ENCODE measurements at places on chromosomes 12 and 14.

- no peak for DNase-seq
Measured at GRCh38 chr14:68548194-68549076, 244.4 kb downstream of the ZFP36L1 start.

DNA sequence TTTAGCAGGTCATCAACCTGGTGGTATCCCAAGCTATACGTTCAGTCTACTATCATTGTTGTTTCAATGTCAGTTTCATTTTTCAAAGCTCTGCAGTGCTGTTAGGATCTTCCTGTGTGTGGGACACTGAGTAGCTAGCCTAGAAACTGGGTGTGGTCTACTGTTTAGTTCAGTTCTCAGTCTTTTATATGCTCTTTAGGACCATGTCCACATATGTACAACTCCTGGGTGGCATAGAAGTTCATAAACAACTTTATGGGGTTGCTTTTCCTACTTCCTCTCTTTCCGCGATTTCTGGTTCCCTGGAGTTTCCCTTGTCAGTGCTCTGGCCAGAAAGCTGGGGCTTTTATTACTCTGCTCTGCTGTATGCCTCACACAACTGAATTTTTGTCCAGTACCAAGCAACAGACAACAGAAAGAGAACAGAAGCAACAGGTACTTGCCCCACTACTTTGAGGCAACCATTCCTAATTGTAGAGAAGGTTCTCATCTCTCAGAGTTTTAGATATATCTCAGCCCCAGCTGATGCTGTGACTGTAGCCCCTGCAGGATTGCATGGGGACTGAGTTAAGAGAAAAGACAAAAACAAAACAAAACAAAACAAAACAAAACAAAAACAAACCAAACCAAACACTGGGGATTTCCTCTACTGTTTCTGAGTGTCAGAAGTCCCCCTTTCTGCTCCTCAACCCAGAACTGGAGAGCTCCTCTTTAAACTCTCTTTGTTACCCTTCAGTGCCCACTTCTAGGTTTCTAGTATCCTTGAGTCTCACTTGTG is 30.3 kb downstream of the MIS18BP1 start:
- no peak for DNase-seq

- no peak for DNase-seq
Measured at GRCh38 chr14:100755649-100756048, 29.0 kb downstream of the DLK1 start.

DNA sequence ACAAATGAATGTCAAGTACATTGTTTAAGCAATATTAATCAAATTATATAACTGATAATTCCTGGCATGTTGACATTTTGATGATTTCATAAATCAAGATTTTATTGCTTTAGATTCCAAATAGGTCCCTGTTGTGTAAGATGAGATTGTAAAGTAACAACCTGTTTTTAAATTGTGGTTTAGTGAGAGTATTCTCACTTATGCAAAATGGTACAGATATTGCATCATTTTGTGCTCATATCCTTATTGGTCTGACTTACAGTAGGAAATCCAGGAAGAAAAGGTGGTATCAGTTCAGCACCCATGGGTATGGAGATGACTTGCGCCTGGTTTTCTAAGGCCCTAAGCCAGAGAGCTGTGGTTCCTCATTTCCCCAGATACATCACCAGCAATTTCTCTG is 165.5 kb downstream of the KIF21A start:
- no peak for DNase-seq

- DNase-seq, result no peak
Measured at GRCh38 chr12:80272387-80272915, 171.6 kb upstream of the PTPRQ start.

DNA sequence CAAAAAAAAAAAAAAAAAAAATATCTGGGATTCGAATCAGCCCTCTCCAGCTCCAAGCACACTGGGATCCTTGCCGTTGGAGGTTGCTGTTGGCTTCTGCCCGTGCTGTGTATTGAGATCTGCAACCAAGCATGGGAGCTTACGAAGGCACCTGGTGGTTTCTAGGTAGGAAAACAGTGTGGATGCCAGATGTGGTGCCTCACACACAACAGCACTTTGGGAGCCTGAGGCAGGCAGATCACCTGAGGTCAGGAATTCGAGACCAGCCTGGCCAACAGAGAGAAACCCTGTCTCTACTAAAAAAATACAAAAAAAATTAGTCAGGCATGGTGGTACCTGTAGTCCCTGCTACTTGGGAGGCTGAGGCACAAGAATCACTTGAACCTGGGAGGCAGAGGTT is 47.4 kb downstream of the ATF7 start:
- DNase-seq, result no peak

GRCh38 chr12:114163771-114164170 is 197.6 kb upstream of the RBM19 start:
- no peak for DNase-seq

- DNase-seq, result no peak
Measured at GRCh38 chr14:85316701-85317410, 213.1 kb upstream of the FLRT2 start.

GRCh38 chr12:108696111-108696995 is 35.0 kb downstream of the CORO1C start:
- no peak for DNase-seq

- peak; percentile 92 for DNase-seq
Measured at GRCh38 chr14:73795974-73796373, 55.7 kb upstream of the PTGR2 start.

GRCh38 chr14:38107216-38107631 is 100.5 kb upstream of the SSTR1 start:
- no peak for DNase-seq

GRCh38 chr12:4441355-4442335 is 4.0 kb downstream of the FGF6 start:
- DNase-seq, result peak; percentile 32

DNA sequence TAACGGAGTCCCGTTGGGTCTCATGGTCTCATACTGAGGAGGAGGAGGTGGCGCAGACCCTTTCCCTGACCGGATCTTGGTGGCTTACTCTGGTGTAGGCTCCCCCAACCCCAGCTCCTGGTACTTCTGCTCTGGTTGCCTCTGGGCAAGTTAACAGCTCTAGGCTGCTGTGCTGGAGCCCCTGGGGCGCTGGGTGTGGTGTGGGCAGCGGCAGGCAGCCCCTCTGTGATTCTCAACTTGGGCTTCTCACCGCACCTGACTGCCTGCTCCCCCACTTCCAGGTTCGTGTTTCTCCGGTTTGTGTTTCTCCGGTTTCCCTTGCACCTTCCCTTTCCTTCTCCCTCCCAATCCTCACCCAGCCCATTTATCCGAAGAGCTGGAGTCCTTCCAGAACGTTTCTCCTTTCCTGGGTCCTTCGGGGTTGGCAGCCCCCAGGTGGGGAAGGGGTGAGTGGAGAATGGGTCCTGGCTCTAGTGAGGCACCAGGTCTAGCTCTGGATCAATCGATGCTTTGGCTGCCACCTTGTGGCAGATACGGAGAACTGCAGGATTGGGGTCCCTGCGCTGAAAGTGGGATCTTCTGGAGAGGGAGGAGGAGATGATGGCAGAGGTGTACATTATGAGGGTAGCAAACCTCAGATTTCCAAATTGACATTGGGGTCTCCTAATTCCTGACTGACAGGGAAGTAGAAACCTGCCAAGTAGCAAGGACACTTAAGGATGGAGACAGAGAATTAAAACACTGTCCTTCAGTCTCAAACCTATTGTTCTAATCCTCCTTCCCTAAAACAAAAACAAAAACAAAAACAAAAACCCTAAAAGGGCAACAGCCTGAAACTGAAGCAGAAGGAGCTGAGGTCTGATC is 8.3 kb downstream of the CISTR start:
- peak; percentile 67 for DNase-seq

DNA sequence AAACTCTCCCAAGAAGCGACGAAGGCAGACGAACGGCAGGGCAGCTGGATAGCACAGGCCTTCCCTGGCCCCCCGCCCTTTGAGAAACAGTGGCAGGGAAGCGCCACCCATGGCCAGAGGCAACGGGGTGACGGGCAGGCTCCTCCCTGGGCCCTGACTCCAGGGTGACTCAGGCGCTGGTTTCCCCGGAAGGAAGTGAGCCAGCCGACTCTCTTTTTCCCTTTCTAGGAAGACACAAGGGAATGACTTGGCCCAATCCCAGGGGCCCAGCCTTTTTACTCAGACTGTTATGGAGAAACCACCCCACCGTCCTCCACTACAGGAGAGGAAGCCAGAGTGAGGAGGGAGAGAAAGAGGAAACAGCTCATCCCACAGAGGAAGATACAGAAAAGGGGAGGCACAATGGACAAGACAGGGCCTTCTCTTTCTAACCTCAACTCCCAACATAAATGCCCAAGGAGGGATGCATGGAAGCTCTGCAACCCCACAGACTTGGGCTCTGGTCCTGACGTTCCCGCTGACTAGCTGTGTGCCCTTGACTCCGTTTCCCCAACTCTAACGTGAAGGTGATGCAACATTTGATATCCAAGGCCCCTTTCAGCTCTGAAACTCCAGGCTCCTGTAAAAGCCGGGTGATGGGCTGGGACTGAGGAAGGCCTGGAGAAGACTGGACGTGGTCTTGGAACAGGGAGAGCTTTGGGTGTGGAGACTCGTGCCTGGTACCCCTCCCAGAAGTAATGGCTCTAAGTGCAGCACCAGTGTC is 27.9 kb downstream of the ACTN1 start:
- DNase-seq, result no peak

GRCh38 chr12:44873898-44874297 is 2.2 kb downstream of the NELL2 start:
- DNase-seq, result no peak

GRCh38 chr14:94025720-94026119 is 420 bp upstream of the OTUB2 start:
- no peak for DNase-seq

GRCh38 chr12:8681129-8681884 is 16.5 kb upstream of the RIMKLB start:
- peak; percentile 36 for DNase-seq

DNA sequence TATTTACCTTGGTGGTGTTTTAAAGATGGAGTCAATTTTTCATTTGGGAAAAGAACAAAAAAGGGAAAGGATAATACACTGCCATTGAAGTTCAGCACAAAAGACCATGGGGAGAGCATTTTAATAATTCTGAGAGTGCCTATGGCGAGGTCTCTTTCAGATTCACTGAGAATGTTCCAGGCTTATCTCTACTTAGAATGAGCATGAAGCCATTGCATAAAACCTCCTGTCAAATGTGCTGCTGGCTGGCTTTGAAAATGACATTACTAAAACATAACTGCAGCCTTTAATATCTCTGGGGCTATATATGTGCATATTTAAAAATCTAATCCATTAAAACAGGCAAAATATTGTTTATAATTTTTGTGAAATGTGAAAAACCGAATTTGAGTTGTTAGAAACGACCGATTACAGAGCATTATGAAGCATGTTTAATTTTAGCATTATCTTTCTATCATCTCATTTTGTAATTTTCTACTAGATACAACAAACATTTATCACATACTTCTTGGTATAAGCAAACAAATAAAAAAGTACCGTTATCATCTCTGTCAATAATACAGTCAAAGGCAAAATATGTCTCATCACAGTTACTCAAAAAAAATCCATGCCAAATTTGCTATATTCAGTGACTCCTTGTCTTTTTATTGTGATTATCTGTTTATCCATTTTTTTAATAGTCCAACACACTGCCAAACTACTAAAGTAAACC is 45.7 kb upstream of the YARS2 start:
- no peak for DNase-seq

- no peak for DNase-seq
Measured at GRCh38 chr14:95207475-95208233, 50.3 kb upstream of the DICER1 start.

GRCh38 chr12:53065975-53066931 is 12.9 kb downstream of the SPRYD3 start:
- peak; percentile 83 for DNase-seq

DNA sequence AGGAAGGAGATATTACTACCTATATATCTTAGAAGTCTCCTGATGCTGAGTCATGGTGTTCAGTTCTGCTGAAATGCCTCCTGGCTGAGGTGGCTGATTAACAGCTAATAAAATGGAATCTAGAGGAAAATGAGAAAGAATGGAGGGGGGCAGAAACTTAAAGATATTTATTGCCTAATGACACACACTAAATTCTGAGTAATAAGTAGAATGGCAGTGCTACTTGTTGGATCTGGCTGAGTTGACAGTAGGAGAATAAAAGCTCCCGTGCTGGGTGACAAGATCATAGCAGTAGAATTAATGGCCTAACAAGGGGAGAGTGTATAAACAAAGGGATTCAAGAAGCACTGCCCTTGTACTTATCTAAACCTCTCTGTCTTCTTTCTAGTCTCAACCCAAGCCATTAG is 137.5 kb downstream of the CNTN1 start:
- no peak for DNase-seq

GRCh38 chr12:45622210-45622937 is 107.1 kb upstream of the ARID2 start:
- DNase-seq, result no peak

Measured in Caco-2 (cell line).